ENCODE measurements at places on chromosomes 1 and 21.

- DNase-seq = no peak
These were observed 88.9 kb upstream of the WLS start for GRCh38 chr1:68321084-68321685.

DNA sequence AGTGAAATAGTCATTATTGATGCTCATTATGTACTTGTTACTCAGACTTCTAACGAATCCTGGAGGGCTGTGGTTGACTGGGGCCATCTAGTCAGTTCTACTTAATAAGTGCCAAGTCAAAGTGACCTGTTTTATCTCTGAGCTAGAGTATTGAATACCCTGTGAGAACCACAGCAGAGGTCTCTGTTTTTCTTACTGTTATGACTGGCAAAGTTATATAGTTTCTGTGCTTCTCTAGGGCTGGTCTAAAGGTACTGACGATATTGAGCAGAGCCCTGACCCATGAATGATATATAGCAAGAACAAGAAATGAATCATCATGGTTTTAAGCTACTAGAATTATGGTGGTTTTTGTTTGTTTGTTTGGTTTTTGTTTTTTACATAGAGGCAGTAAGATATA, 555.8 kb downstream of the PLA2G4A start:
- DNase-seq = no peak

- DNase-seq = no peak
These were observed 10.3 kb upstream of the KCNE1 start for GRCh38 chr21:34522284-34522683.

DNA sequence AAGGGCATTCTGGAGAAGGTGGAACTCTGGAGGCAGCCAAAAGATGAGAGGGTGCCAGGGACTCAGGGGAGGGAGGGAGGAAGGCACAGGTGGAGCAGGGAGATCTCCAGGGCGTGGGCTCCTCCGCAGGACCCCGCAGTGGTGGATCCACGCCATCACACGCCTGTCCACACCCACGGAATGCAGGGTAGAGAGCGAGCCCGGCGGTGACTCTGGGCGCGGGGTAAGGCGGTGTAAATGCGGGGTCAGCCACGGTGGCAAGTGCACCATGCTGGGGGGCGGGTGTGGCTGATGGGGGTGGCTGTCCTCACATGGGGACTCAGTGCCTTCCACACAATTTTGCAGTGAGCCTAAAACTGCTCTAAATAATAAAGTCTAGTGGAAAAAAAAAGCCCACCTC, 105.1 kb upstream of the TTC34 start:
- DNase-seq = no peak

DNA sequence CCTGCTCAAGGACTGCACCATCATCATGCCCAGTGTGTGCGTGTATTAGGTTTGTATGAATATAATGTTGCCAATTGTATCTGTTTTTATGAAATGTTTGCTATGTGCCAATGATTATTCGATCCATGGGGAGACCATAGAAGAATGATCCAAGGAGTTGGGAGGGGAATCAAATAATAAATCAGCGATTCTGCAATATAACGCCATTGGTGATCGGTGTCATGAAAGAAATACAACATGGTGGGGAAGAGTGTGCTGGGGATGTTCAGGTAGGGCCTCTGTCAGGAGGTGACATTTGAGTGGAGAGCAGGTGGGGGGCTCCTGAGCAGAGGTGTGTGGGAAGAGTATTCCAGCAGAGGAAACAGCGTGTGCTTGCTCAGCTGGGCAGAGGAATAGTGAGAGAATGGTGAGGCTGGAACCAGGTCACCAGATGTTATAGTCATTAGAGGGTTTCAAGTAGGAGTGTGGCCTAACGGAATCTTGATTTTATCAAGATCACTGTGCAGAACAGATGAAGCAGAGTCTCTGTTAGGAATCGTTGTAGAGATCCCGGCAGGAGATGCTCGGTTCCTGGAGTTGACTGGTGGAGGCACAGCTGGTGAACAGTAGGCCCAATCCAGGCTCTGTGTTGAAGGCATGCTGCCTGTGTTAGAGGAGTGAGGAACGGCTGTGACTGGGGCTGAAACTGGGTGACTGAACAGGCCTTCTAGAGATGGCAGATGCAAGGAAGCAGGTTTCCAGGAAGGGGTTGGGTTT, 2.9 kb upstream of the ZNF496 start:
- DNase-seq = no peak

- DNase-seq = peak; percentile 31
These were observed 17.8 kb downstream of the PKNOX1 start for GRCh38 chr21:42991992-42992740.

GRCh38 chr1:16608838-16609560, 4.4 kb downstream of the NBPF1 start:
- no peak for DNase-seq

- DNase-seq = no peak
These were observed 50.7 kb upstream of the TNFSF4 start for GRCh38 chr1:173257805-173258204.

DNA sequence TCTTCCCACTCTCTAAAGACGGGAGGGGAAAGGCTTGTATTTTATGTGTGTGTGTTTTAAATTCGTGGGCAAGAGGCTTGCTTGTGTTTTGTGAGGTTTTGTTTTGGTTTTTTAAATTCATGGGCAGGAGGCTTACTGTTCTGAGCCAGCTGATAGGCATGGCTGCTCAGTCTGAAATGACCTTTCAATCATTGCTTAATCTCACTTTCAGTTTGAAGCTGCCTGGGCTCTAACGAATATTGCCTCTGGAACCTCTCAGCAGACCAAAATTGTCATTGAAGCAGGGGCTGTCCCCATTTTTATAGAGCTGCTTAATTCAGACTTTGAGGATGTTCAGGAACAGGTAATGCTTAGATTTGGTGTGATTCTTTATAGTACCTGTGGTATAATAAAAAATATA, 20.3 kb upstream of the TXLNA start:
- no peak for DNase-seq

- no peak for DNase-seq
These were observed 34.0 kb downstream of the C1orf198 start for GRCh38 chr1:230834292-230834691.

- DNase-seq = peak; percentile 88
These were observed 37.3 kb upstream of the TMEM222 start for GRCh38 chr1:27284425-27285273.

DNA sequence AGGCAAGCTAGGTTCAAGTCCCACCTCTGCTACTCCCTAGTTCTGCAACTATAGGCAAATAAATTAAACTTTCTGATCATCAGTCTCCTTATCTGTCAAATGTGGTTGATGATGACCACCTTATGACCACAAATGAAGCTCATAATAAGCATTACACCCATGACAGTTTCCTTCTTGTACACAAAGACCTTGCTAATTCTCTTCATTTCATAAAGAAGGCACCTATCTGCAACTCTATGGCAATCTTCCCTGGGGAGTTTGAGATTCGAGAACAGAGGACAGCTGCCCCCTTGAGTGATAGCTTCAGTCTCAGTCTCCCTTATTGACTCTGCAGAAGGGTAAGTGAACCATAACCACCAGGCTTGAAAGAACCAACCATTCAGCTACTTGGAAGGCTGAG, 503.1 kb upstream of the DAB1 start:
- no peak for DNase-seq

- DNase-seq = peak; percentile 71
These were observed 2.5 kb upstream of the TNFRSF18 start for GRCh38 chr1:1208713-1209433.

DNA sequence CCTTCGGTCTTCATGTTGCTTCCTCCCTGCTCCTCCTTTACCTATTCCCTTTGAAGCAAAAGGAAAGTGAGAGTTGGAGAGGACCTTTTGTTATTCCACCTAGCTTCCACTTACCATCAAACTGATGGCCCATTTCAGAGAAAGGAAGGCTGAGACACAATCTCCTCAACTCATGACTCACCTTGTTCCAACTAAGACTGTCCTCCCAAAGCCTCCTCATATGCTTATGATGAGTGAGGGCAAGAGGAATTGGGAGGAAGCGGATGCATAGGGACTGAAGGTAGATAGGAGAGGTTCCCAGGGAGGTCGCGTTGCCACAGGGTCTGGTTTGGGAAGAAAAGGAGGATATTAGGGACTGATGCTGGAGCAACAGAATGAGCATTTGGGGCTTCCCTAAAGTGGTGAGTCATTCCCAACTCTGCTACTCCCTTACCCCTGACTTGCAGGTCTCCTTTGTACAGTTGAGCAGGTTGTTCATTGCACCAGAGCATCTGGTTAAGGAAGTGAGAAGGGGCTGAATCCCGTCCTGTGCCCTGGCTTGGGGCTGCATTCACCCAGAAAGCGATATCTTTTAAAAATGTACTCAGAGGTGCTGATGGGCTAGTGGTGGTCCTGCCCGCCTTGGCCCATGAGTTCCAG, 35.0 kb downstream of the LGR6 start:
- no peak for DNase-seq

DNA sequence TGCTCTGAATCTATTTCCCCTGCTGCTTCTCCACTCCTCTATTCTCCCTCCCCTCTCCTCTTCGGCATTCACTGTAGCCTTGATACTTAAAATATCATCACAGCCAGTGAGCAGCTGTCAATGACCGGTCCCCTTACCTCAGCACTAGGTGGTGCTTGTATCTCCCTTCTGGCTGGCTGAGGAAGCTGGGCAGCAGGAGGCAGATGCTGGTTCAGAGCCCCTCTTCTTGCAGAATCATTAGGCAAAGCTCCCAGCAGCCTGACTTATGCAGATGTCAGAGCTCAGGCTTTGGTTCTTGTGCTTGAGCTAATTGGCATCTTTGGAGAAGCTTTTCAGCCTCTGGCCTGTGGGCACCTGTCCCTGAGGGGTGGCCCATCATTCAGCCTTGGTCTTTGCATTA, 31.9 kb upstream of the KCNA2 start:
- DNase-seq = no peak

DNA sequence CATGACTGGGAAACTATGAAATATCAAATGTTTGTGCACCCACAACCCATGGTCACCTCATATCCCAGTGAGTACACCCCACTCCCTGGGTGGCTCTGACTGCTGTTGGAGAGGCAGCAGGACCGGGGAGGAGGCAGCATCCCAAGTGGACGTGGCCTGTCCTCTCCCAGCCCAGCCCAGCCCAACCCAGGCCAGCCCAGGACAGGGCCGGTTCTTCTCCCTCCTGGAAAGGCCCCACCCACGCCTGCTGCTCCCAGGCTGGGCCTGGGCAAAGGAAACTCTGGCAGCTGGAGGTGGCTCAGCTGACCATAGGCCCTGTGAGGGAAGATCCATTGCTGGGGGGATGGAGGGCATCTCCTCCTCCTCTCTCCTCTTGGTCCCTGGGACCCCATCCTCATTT, 19.1 kb downstream of the MATN1 start:
- no peak for DNase-seq

DNA sequence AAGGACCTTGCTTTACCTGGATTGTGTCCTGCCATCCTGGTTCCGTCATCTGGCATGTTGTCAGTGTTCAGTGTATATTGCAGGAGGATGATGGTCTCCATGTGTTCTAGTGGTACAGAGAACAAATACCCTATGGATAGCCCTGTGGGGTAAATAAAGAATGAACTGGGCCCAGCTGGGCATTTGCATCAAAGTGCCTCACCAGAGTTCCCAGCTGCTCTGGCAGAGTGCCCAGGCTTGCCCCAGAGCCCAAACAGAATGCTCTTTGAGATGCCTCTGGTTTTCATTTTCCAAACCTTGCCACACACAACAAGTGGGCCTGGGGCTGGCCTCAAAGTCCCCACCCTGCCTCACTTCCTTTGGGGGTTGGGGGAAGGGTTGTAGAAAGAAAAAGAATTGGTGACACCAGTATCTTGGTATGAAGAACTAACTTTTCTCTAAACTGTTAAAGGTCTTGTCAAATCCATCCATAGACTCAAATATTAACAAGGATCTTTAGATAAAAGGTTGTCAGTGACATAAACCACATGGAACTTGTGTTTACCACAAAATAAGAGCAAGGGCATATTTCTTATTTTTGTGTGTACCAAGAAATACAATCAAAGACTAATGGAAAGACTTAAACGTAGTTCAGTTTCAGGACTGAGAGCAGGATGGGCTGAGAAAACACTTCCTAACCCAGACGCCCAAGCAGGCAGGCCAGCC, 82.2 kb downstream of the LMO4 start:
- no peak for DNase-seq

GRCh38 chr1:230354005-230354404, 72.1 kb downstream of the PGBD5 start:
- DNase-seq = no peak

GRCh38 chr1:38015978-38016725, 3.6 kb downstream of the UTP11 start:
- no peak for DNase-seq

DNA sequence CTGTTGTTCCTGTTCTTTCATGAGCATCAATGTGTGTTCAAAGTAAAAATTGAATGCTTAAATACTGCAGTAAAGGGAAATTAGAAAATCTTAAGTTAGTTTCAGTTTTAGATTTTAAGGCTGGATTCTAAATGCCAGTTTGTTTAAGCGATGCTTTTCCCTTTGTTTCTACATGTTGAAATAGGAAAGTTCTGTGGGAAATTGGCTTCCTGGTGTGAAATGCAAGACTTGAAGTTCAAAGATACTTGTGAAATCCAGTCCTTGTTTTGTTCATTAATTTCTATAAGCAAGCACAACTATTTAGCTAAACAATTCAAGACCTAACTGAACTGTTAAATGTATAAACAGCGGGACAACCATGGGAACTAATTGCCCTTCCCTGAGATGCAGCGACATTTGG, 149.1 kb downstream of the LYPLAL1 start:
- no peak for DNase-seq

GRCh38 chr1:199172171-199173124, 533.6 kb downstream of the PTPRC start:
- no peak for DNase-seq

GRCh38 chr1:235415008-235415904, 48.0 kb downstream of the TBCE start:
- DNase-seq = peak; percentile 70

DNA sequence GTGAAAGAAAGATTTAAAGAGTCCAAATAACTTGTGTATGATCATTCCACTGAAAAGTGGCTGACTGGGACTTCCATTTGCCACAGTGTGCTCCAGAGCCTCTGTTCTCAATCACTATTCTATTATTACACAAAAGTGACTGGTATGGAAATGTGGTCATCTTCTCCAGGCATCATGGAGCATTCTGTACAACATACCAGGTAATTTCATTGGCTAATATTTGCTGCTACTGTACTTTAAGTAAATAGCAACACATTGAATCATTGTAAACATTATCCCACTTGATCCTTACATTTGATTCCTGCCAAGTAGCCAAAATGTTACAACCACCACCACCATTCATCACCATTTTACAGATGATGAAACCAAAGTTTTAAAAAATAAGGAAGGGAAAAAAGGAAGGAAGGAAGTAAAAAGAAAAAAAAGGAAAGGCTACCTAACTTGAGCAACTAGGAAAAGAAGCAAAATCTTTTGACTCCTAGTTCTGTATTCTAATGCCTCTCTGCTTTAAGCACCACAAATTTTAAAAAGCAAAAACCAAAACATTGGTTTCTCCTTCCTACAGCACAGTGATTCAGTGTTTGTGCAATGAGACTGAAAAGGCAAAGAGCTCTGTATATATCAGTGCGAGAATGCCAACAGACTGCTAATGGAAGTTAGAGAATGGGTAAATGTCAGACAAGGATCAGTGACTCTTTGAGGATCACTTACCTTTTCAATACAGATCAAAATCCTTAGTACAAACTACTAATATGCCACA, 361.4 kb upstream of the PTBP2 start:
- DNase-seq = no peak

GRCh38 chr21:28334407-28334806, 658.3 kb downstream of the LTN1 start:
- no peak for DNase-seq

Data from B cell (primary cell).